ENCODE measurements at places on chromosomes 5 and 9. TPM values are rescaled to one million over a fixed set of nuclear protein-coding genes. Genes with fewer than 3 reads are reported as not detected.

DNA sequence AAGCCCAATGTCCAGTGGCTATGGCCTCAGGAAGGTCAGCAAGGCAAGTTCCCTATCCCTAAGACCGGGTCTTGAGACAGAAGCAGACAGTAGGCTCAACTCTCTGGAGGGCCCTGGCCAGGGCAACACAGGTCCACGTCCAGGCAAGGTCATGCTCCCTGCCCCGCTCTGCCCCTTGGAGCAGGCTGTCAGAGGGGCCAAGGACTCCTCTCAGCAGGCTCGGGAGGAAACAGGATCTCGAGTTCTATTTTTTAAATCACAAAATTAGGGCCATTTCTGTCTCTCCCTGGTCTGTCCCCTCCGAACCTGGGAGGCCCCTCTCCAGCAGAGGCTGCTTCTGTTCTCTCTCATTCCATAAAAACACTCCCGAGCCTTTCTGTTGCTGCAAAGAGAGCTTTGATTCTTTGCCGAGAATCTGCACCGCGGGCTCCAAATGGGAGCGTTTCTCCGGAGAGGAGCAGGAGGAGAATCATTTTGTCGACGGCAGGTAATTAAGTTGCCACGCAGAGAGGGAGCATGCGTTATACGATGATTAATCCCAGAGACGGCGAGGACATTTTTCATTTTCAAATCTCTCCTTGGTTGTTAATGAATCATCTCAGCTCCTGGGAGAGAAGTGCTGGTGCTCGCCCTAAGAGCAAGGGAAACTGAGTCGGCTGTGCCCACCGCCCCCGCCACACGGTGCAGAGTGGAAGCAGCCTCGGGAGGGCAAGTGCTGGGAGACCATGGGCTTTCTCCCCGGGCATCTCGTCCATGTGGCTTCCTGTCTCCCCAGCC lies 24.5 kb upstream of the FCN1 start:
- H3K27me3 ChIP-seq: no peaks in the 10 kb centered on the region
- H3K4me1 ChIP-seq: peaks cover 4% of the 10 kb centered on the region
- no peak for DNase-seq
- H3K27ac ChIP-seq: no peak overlapping the region
- H3K36me3 ChIP-seq: no peaks in the 10 kb centered on the region

- no peaks in the 10 kb centered on the region for H3K4me1 ChIP-seq
- H3K36me3 ChIP-seq: no peaks in the 10 kb centered on the region
- DNase-seq: no peak
- H3K27ac ChIP-seq: no peak overlapping the region
- no peaks in the 10 kb centered on the region for H3K27me3 ChIP-seq
These were observed 212.0 kb downstream of the DMRT2 start for GRCh38 chr9:1261879-1262766.

GRCh38 chr5:135592312-135593045 lies 13.7 kb upstream of the CXCL14 start:
- H3K4me3 ChIP-seq: no peak overlapping the region
- DNase-seq: no peak
- H3K27me3 ChIP-seq: peaks cover 3% of the 10 kb centered on the region
- H3K4me1 ChIP-seq: no peaks in the 10 kb centered on the region

- H3K27me3 ChIP-seq: no peaks in the 10 kb centered on the region
- no peak overlapping the region for H3K27ac ChIP-seq
- DNase-seq: no peak
- H3K4me1 ChIP-seq: no peaks in the 10 kb centered on the region
- H3K4me3 ChIP-seq: no peak overlapping the region
These were observed 62.4 kb downstream of the GALNT12 start for GRCh38 chr9:98869866-98870265.

Gene CLIC3
- not detected for total RNA-seq

Gene DMRT2
- not detected for total RNA-seq

Gene CYSRT1
- 5.8 TPM for total RNA-seq

DNA sequence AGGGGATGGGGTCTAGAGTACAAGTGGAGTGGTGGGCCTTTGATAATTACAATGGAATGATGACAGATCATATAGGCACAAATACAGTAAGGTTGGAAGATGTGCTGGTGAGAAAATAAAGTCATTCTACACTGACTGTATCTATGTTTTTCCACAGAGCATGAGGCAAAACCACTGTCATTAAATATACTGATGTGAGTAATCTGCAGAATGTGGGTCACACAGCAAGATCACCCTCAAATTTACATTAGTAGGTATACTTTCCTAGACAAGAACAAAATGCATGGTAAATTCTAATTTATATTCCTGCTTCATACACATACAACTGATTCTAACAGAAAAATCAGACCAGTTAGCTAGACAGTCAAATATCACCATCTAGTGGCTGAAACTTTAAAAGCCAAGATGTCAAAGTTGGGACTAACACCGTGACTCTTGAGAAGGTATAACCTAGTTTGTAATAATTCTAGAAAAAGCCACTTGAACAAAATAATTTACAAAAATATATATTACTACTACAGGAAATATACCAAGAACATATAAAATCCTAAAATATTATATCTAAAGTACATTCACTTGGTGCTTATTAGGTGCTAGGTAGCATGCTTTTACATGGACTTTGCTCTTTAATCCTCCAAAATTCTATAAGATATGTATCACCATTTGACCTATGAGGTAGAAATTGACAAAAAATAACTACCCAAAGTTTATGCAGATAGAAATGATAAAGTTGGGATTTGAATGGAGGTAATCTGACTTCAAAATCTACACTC lies 19.5 kb downstream of the TTC33 start:
- no peak overlapping the region for H3K4me3 ChIP-seq
- no peaks in the 10 kb centered on the region for H3K27me3 ChIP-seq
